Tongue (tissue), 3 donors: ENCODE measurements at places on chromosomes 2 and 18.

GRCh38 chr2:14235667-14236066 lies 396.9 kb upstream of the LRATD1 start:
- DNase-seq, result no peak

- no peak for DNase-seq
Measured at GRCh38 chr2:13578547-13578946, 861.8 kb downstream of the TRIB2 start.

- no peak for DNase-seq
Measured at GRCh38 chr2:310994-311393, 23.1 kb upstream of the ALKAL2 start.

DNA sequence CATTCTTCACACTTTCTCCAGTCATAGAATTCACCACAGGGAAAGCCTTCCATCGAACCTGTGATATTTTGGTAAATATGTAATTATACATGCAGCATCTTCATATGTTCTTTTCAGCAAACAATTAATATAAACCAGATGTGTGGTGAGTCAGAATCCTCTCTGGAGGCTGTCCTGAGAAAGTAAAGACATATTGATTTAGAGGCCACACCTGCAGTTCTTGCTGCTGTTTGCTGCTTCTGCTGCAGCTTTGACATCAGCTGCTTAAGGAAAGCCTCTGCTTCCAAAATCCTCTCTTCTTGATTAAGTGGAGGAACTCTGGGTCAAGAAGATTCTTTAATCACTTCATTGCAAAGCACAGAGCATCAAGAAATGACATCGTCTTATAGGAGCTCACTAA lies 568.8 kb upstream of the ZEB2 start:
- DNase-seq, result peak; percentile 45

GRCh38 chr2:173708806-173709205 lies 256.4 kb downstream of the SP3 start:
- DNase-seq, result peak; percentile 85

- no peak for DNase-seq
Measured at GRCh38 chr2:54528311-54528955, 72.3 kb downstream of the SPTBN1 start.

- no peak for DNase-seq
Measured at GRCh38 chr18:62796216-62796621, 80.9 kb downstream of the PHLPP1 start.

- DNase-seq, result no peak
Measured at GRCh38 chr2:152344579-152345195, 9.7 kb downstream of the FMNL2 start.

- no peak for DNase-seq
Measured at GRCh38 chr18:10900435-10900834, 248.9 kb downstream of the PIEZO2 start.

DNA sequence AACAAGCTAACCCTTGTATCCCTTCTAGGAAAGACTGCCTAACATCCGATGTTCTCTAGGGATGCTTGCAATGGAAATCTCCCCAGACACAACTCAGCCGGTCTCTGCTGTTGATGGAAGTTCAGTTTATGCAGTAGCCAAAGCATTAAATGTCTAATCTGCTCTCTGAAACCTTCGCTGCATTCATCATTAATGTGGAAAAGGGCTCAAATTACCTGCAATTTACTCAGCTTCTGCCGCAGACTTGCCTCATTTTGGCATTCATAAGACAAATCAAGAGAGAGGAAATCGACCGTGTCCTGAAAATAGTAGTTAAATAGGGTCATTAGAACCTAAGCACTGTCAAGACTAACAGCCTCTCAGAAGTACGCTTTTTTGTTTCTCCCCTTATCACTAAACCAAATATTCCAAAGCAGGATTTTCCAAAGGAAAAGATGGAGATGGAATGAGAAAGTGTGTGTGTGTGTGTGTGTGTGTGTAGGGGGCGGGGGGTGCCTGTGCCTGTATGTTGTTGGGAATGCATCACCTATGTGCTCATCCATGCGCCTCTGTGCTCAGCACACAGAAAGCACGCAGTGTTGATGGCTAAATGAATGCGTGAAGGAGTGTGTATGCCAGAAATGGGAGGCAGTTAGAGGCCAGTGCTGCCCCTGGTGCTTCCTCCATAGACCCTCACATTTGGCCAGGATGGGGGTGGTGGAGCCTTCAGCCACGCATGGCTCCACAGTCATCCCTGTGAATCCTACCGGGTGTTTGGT lies 7.4 kb downstream of the LCT start:
- no peak for DNase-seq

GRCh38 chr2:207881902-207882301 lies 112.2 kb upstream of the FZD5 start:
- DNase-seq, result no peak

DNA sequence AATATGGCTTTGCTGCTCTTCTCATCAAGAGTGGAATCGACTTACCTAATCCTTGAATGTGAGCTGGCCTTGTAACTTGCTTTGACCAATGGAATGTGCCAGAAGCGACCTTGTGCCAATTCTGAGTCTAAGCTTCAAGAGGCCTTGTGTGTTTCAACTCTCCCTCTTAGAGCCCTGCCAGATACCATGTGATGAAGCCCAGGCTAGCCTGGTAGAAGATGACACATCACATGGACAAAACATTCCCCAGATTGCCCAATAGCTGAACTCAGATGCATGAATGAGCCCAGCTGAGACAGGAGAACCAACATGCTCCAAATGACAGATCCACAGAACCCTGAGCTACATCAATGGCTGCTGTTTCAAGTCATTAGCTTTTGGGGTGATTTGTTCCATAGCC lies 4.2 kb upstream of the KLHL14 start:
- no peak for DNase-seq

- no peak for DNase-seq
Measured at GRCh38 chr2:198873503-198874471, 584.0 kb downstream of the SATB2 start.
